HL-60 (cell line): ENCODE measurements at places on chromosomes 1 and 21.

DNA sequence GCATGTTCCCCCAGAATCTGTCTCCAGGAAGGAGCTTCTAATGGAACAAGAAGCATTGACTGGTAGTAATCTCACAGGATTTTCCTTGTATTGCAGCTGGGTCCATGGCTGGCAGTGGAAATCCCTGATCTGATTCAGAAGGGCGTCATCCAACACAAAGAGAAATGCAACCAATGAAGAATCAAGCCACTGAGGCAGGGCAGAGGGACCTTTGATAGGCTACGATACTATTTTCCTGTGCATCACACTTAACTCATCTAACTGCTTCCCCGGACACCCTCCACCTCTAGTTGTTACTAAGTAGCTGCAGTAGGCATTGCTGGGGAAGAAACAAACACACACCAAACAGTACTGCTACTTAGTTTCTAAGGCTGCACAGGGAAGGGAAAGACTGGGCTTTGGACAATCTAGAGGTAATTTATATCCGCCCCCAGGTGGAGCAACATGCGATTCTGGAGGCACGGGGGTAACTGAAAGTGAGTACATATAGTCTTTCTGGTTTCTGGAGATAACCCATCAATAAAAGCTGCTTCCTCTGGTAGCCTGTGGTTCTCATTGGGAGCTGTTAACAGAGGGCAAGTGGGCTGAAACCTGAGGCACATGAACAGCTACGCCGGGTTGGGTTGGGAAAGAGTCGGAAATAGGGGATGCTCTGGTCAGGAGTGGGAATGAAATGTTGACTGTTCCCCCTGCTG is 837 bp upstream of the USP21 start:
- DNase-seq, result no peak

DNA sequence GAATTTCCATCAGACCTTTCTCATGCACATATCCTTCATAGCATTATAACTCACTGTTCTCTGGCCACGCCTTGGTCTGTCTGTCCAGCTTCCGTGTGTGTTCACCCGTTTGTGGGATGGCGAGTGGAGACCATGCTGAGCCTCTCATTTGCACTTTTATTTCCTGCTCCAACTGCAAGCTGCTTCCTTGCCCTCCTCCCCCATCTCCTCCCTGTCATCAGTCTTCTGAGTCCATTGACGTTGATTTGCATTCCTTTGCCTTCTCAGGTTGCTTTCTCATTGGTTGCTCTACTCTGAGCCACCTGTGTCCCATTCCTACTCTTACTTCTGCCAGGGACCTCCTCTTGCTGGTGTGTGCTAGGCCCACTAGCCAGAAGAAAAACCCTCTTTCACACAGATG is 146.4 kb downstream of the NOS1AP start:
- DNase-seq, result no peak

DNA sequence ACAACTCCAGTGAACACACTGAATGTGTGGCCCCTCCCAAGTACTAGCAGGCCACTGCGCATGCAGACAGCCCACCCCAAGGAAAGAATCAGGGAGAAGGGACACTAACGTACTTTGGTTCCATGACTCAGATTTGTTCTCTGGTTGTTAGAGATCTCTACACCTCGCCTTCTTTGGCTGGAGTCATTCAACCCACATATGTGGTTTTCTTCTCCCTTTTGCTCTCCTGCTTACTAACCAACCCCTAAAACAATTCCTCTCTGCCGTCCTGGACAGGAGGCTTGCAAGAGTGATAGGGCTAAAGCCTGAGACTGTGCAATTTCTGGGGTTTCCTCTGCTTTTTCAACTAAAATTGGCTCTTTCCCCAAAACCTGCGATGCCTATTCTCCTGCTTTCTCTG is 5.7 kb upstream of the CD48 start:
- no peak for DNase-seq

DNA sequence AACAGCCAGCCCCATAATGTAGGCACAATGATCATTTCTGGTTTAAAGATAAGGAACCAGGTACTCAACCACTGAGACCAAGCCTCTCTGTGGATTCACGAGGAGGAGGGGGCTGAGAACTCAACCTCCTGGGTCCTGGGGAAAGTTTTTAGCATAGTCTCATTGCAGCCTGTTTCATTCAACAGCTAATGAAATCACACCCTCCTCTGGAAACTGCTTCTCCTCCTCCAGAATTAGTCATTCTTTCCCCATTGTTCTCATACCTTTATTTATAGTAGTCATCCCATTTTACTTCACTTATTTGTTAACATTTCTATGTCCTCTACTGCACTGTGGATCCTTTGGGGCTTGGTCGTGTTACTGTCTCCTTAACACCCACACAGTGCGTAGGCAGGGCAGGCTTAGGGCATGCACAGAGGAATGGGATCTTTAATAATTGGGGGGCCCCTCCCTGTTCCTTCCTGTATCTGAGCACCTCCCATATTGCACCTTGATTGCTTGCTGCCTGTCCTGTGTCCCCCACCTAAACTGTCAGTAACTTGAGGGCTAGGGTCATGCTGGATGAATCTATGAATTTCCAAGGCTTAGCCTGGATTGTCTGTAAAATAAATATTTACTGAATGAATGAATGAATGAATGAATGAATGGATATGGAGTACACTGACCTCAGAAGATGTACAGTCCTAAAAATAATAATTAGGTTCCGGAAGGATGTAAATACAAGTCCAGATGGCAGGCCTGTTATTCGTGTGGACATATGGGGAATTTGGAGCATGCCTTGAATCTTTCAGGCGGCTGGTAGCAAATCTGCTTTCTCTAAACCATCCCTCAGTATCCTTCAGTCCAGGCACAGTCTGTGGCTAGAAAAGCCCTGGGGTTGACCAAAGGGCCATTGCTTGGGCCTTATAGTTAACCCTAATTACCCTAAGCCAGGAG is 153.8 kb upstream of the HMGB4 start:
- no peak for DNase-seq

GRCh38 chr1:230464671-230465070 is 38.5 kb upstream of the PGBD5 start:
- no peak for DNase-seq

DNA sequence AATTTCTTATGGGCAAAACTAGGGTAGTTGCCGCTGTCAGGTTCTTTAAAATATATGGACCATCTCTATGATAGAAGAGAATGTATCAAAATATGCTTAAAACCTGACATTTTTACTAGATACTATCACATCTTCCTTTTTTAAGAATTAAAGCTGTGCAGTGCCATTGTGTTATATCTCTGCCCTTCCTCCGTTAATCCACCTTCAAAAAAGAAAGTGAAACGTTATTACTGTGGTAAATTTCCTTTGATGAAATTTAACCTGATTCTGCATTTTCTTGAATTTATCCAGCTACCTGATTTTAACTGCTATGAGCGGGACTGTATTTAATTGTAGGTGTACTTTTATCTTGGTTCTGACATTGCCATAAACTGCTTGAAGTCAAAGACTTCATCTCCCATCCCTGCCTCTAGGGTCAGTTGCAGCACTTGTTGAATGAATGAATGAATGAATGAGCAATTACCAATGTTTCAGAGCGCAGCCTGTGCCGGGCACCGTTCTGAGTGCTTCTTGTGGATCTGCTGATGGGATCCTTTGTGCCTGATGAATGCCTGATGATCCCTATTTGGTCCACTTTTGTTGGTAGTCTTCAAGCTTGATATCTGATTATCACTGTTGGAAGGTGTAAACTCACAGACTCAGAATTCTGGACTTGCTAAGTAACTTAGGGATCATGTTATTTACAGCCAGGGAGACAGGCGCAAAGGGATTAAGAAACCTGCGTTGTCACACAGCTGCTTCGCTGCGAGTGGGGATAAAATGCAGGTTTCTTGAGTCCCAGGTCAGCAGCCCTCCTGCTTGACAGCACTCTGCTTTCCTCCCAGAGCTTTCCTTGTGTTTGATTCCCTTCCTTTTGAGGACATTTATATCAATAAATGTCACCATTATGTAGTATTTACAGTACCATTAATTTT is 30.1 kb downstream of the SMYD2 start:
- DNase-seq, result no peak

GRCh38 chr1:155882235-155882634 is 22.9 kb downstream of the SYT11 start:
- DNase-seq, result no peak

- DNase-seq, result peak; percentile 32
Observed at GRCh38 chr21:43864962-43865539, at the start of gene AGPAT3. Gene AGPAT3, plus strand, starts transcription at chr21:43865223. Its CDS starts 94,459 bp downstream, at chr21:43959682.

- DNase-seq, result no peak
Observed at GRCh38 chr1:44012404-44012803, 18.9 kb downstream of the SLC6A9 start.

DNA sequence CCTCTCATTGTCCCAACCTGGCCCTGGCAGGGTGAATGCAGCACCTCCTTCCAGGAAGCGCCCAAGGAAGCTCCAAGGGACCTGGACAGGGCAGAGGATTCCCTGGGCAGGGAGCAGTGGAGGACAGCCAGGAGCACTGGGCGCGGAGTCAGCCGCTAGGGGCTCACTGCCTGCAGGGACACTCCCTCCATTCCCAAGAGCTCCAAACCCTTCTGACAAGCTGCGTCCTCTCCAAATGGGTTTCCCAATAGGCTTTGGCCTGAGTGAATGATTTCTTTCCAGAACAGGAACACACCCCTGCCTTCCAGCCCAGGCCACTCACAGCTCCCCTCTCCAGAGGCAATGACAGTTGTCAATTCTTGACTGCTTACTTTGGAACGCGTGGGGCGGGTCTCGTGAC is 128.5 kb upstream of the EDN2 start:
- no peak for DNase-seq

DNA sequence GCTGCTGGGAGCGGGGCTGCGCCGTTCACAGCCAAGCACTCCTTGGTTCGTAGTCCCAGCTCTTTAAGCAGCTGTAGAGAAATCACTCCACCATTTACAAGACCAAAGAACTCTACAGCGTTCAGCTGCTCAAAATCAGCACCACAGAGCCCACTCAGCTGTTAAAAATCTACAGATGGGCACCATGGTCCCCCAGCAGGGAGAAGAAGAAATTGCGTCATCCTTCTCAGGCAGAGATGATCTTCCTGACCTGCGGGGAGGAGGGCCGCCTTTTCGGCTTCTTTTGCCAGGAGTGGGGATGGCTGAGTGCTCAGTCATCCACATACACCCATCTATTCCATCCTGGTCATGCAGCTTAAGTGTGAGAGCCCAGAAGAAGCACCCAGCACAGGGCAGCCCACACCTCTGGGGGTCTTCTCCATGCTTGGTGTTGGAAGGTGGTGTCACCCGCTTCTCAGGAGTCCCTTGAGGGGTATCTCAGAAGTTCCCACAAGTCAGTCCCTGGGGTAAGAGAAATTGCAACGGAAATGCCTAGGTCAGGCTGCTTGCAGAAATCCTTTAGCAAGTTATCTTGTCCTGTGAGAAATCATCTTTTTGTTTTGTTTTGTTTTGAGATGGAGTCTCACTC is 163.8 kb downstream of the NPHP4 start:
- no peak for DNase-seq

- DNase-seq, result peak; percentile 89
Observed at GRCh38 chr1:179953974-179954492, 577 bp upstream of the CEP350 start.

DNA sequence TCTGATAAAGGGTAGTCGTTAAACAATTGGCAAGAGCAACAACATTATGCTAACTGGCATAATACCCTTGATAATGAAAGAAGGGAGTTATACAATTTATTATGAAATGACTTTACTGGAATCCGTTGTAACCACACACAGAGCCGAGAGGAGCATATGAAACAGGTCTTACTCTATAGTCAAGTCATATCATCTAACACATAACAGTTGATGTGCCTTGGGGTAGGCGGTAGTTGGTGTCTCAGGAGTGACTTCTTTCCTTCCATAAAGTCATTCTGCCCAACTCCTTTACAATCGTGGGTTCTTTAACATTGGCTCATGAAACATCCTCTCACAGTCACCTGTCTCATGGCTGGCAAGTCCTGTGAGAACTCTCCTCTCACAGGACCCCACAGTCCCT is 225.2 kb downstream of the LTN1 start:
- DNase-seq, result no peak
